ENCODE measurements at places on chromosomes 2 and 18.
A peak's percentile ranks its signal among the peaks of the same experiment; 100 is the strongest.

DNA sequence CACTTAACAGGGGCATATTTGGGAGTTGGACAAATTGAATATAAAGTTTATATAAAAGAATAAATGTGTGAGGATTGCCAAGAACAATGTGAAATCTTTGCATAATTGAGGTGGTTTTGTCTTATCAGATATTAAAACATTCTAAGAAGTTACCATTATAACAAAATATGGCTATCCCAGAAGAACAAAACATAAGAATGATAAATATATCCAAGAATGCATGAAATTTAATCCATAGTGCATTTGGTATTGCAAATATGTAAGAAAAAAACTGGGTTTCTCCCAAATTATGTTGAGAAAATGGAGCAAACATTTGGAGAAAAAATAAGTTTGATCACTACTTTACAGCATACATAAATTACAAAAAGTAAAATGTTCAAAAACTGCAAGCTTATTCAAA is 562.4 kb downstream of the RNF144A start:
- DNase-seq: no peak

GRCh38 chr2:221097568-221097915 is 474.6 kb downstream of the EPHA4 start:
- no peak for DNase-seq

- DNase-seq: peak; percentile 2
These were observed 204.4 kb downstream of the CCDC102B start for GRCh38 chr18:69002233-69002632.

- no peak for DNase-seq
These were observed 99.2 kb downstream of the PTPRM start for GRCh38 chr18:7666195-7666776.

DNA sequence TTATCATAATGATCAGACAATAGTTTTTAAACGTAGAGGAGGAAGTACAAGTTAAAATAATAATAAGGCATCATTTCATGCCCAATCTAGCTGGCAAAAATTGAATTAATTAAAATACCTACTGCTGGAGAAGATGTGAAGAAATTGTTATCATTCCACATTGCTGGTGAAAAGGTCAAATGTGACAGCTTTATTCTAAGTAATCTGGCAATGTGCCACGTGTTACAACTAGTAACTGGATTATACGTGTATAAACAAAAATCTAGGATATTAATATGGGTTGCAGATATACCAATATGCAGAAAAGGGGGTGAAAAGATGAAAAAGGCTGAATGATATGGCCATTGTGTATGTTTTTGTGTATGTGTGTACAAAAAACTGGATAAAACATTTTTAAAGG is 32.4 kb downstream of the SMAD2 start:
- DNase-seq: no peak

DNA sequence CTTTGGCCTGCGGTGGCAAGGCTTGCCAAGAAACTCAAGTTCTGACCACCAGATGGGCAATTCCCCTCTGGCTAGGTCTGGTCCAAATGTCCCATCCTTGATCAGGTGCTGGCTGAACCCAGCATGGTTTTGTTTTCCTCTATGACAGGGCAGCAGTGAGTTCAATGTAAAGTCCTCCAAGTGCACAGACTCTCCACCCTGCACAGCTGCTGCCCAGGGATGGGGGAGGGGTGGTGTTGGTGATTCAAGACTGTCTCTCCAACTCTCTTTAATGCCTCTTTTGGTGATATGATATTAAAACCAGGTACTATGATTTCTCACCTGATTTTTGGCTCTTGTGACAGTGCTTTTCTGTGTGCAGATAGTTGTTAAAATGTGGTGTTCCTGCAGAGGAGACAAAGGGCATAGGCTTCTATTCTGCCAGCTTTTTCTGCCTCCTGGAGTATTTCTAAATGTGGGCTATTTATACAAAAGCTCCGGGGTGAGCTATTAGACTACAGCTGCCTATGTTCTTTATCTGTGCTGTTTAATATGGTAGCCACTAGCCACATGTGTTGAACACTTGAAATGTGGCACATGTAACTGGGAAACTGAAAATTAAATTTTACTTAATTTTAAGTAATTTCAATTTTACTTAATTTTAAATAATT is 64.0 kb upstream of the STK39 start:
- DNase-seq: no peak

DNA sequence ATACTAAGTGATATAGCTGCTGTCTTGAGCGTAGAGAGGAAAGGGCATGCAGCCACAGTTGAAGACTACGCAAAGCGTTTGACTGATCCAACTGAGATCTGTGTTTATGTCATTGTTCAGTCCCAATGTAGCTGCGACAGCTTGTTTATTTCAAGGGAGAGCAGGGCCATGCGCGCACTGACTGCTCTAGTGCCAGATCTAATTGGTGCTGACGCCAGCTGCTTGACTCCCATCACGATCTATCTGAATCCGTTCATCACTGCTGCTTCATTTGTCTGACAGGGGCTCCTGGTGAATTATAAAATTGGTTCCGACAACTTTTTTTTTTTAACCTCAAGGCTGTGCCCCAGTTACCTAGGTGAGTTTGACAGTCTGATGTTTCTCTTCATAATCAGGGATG is 75.7 kb downstream of the CHST9 start:
- DNase-seq: no peak

GRCh38 chr2:198490748-198491147 is 686.4 kb downstream of the PLCL1 start:
- no peak for DNase-seq

DNA sequence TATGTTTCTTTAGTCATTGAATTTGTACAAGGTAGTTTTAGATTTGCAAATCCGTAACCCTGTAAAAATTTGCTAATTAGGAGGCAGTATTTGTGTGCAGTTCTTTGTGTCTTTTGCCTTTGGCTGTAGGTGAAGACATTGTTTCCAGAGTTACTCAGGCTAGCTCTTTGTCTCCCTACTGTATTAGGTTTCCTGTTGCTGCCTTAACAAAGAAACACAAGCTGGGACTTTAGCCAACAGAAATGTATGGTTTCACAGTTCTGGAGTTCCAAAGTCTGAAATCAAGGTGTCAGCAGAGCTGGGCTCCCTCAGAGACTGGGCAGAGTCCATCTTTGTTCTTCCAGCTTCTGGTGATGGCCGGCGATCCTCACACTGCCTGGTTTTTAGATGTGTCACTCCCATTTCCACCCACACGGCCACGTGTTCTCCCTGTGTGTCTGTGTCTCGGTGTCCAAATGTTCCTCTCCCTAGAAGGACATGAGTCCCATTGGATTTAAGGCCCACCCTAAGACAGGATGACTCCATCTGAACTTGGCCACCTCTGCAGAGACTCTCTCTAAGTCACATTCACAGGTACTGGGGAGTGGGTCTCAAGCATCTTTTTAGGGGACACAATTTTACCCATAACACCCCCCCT is 309.7 kb downstream of the GALR1 start:
- DNase-seq: no peak

- no peak for DNase-seq
These were observed 17.9 kb upstream of the OTOF start for GRCh38 chr2:26495705-26496297.

- no peak for DNase-seq
These were observed 266.8 kb downstream of the ALPK2 start for GRCh38 chr18:58362027-58362575.

DNA sequence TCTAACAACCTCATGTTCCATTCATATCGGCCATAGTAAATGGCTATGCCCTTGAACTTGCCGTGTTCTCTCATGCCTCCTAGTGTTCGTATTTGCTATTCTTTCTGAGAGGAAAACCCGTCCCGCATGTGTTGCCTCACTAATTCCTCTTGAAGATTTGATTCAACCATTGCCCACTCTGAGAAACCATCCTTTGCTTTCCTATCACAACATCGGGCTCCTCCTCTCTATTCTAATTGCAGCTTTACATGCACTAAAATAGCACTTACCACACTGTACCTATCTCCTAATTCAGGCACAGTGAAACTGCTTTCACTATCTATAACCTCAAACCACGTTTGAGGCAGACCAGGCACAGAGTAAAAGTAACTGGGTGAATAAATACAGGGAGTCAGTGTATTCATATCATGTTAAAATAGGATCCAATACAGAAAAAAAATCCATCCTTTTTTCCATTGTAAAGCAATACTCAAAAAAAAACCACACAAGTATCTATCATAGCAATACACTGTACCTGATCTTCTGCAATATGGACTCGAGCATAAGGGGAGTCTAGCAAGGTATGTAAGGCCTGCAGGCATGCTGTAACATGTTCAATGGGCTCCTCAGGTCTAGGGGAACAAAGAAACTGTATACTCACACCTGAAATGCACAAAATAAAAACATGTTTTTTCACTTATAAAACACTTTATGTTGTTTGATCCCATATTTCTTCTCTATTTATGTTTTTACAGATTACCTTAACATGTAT is 39.0 kb upstream of the STRN start:
- peak; percentile 39 for DNase-seq

- DNase-seq: peak; percentile 4
These were observed 23.6 kb downstream of the ZBTB7C start for GRCh38 chr18:48385596-48385995.

DNA sequence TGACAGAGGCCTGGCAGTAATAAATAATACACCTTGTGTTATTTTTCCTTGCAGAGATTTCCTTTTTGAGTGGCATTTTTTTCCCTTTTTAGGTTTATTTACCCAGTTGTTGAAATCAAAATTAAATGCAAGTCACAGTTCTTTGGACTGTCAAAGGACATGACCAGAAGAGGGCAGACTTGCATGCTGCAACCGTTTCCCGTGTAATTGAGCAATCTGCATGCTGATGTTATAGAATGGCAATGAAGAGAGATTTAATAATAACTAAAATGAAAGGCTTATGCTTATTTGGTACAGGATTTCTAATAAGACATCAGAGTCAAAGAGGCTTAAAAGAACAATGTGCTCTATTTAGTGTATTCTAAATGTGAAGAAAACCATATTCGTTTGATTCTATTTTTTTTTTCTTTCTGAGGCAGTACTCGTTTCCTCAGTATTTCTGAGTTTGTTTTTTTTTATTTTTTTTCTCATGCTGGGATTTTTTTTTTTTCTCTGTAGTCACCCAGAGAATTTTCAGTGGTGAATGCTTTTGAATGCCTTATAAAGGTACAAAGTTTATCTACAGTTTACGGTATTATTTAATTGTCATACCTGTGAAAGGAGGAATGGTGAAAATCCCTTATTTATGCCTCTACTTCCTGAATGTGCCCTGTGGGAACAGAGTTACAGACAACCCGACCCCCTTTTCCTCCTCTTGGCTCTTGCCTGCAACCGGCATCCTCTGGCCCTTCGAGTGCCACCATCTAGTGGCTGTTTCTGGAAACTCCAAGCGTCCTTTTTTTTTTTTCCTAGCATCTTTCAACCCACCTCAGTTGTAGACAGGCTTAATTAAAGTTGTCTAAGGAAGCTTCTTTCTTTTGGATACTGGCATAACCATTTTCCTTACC is 368.5 kb downstream of the LRRTM1 start:
- peak; percentile 45 for DNase-seq

DNA sequence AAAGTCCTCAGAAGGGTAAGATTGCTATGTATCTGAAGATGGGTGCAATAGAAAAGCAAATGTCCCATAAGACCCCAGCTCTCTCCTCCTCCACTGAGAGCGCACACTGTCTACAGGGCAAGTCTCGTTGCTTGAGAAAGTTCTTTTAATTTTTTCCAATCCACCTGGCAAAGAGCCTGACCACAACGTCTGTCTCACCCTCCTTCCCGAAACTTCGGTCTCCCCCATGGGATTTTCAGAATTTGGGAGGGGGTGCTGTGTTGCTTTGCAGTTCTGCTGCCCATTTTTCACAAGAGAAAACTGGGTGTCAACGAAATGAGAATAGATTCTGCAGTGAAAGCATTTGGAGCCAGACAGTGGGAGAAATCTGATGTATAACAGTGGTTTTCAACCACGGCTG is 40.4 kb downstream of the SERTAD2 start:
- DNase-seq: no peak

DNA sequence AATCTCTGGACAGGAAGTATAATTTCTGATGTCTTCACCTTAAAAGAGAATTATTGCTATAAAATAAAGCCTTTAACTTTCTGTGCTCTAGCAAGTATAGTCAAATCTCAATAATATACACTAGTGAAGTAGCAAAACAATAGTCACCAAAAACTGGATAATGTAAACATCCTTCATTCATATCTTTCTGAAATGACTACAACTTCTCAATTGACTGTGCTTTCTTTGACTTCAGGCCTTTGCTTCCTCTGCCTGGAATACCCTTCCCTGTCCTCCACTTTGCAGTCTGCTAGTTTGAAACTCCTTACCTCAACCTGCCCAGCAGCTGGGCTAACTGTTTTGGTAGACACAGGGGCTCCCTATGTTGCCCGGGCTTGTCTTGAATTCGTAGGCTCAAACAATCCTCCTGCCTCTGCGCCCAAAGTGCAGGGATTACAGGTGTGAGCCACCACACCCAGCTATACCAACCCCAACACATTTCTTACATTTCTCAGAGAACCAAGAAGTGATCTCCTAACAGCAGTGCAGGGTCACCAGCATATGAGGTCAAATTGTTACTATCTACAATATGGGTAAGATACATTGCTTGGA is 6.6 kb upstream of the PCBP1 start:
- DNase-seq: peak; percentile 50

- DNase-seq: no peak
These were observed 198.1 kb upstream of the SH3BP4 start for GRCh38 chr2:234753701-234754100.

DNA sequence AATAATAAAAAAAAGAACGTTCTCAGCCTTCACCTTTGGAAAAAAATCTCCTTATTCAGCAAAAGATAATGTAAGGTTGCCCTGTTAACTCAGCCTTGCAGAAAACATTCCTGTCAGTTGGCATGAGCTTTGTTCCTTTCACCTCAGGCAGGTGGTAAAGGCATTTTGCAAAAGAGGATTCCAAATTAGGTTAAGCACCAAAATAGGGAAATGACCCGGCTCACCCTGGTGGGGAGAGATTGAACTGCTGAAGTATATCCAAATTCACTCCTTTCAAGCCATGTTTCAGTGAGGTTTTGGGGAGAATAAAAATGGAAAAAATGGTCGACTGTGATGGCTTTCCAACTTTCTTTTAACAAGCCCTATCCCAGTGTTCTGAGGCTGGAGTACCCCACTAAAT is 1988.8 kb upstream of the PIK3C3 start:
- DNase-seq: no peak

- DNase-seq: no peak
These were observed 44.7 kb downstream of the PSD4 start for GRCh38 chr2:113218283-113219091.

DNA sequence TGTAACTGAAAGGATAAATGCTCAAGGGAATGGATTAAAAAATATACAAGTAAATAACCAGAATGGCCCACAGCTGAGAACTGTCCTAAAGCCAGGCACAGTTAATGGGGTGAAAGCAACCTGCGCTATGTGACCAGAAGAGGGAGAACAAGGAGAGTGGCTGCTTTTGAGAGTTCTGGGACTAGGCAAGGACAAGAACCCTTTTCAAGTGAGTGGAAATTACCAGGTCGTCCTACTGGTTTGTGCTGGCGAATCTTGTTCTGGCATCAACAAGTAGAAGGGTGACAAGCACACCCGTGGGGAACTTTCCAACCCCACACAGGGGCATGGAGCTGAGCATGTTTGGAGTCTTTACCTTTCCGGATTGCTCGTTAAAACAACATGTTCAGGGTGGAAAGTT is 82.8 kb downstream of the TMEM17 start:
- DNase-seq: no peak

All from activated CD4-positive, alpha-beta T cell treated with anti-CD3 and anti-CD28 coated beads, Interleukin-2, Interleukin-6, amounts not matched to agents 100 ng/mL and 50 ng/mL, durations not matched to agents 16 hours and 8 hours (primary cell).